ENCODE measurements at places on chromosomes 7 and 10.
A peak's percentile ranks its signal among the peaks of the same experiment; 100 is the strongest.

GRCh38 chr10:79129361-79129997, 60.7 kb downstream of the ZMIZ1 start:
- DNase-seq, result peak; percentile 68

- no peak for DNase-seq
These were observed 107.6 kb upstream of the SAMD8 start for GRCh38 chr10:75003891-75004290.

GRCh38 chr10:121032460-121032859, 181.3 kb downstream of the WDR11 start:
- no peak for DNase-seq

DNA sequence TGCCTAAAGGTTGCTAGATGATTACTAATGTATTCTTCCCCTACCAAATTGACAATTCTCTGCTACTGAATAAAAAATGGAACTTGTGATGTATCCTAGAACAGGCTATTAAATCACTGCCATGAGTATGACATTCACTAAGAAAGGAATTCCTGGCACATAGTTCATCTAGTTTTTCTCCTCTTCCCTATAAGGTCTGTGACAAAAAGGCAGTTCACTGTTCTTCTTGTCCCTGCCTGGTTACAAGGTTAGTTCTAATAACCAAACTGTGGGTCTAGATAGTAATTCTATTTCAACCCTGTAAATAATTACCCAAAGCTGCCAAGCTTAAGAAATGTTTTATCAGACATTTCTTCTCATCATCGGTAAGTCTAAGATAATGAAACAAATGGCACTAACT, 245.6 kb downstream of the BICC1 start:
- no peak for DNase-seq

DNA sequence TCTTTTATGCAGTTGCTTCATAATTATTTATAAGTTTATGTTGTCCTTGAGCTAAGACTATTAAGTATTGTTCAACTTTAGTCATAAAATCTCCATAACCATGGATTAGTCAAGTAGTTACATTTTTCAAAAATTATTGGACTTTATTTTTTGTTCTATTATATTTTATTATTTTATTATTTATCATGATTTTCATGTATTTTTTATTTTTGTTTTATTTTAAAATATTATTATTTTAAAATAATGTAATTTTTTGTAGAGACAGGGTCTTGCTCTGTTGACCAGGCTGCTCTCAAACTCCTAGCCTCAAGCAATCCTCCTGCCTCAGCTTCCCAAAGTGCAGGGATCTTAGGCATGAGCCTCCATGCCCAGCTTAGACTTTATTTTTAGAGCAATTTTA, 102.3 kb downstream of the NOC3L start:
- no peak for DNase-seq

DNA sequence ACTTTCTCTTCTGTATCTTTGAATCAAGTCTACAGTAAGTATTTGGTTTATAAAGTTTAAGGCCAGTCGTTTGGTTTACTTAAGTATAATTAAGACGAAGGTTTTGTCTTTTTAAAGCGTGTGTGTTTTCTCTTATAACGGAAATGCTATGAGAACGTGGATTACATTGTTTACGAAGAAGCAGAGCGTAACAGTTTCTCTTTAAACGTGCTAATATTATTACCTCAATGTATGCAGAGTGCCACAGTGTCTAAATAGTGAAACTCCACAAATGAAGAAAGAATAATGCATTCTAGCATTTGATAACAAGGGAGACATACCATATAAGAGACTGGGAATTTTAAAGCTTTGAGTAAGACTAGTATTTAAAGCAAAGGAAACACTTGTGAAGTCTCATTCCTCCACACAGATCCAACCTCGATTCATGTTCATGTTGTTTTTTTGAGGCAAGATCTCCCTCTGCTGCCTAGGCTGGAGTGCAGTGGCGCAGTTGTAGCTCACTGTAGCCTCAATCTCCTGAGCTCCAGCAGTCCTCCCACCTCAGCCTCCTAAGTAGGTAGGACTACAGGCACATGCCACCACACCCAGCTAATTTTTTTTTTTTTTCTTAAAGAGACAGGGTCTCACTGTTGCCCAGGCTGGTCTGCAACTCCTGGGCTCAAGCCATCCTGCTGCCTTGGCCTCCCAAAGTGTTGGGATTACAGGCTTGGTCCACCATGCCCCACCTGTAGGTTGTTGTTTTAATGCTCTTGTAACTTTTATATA, 75.1 kb downstream of the ANKRD61 start:
- DNase-seq, result peak; percentile 38

GRCh38 chr7:46810986-46811385, 770.9 kb downstream of the TNS3 start:
- no peak for DNase-seq

GRCh38 chr10:35882422-35883150, 240.5 kb upstream of the FZD8 start:
- DNase-seq, result no peak

GRCh38 chr7:23183279-23184012, 1.6 kb downstream of the NUP42 start:
- DNase-seq, result no peak

DNA sequence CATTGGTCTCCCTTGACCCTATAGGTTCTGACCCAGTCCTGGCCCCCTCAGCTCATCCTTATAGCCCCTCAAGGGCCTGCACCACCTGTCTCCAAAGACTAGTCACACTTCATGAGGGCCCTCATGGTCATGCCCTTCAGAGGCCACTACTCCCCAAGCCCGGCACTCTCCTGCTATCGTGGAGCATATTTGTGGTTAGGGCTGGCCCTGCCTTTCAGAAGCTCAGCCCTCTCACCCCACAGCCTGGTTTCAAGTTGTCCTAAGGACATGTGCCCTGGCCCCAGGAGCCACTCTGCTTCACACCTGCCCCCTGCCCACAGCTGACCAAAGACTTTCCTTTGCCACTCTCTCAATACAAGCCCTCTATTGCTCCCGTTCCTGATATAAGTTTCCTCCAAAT, 60.3 kb upstream of the LBX1 start:
- no peak for DNase-seq

- DNase-seq, result no peak
These were observed 23.0 kb downstream of the VSIR start for GRCh38 chr10:71750124-71750841.
